ENCODE measurements at places on chromosomes 16 and 17.

DNA sequence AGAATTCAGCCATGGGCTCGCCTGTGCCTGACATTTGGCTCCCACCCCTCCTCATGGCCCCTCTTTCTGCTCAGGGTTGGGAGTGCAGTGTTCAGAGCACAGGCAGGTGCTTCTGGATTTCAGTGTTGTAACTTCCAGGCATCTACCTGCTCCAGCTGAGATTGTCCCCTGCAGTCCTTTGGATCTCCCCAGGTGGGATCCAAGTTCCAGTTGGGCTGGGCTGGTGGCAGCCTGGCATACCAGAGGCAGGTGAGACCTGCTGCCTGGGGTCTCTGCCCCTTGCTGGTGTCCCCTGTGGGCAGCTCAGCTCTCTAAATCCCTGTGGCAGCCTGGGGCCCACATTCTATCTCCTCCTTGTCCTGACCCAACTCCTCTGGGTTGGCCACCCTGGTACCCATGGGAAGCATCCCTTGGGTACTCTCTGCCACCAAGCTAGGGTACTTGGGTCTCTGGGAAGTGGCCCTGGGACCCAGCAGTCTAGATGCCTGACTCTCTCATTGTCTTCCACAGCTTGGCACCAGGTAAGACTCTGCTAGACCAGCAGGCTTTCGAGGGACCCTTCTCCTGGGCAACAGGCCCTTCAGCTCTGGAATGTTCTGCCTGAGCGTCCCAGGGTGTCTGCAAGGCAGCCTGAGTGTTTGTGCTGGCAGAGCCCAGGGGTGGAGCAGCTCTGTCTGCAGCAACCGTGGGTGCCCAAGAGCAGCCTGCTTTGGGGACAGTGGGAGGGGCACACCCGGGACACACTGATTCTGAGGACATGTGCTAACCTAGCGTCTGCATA is 42.5 kb downstream of the DNAH17 start:
- no peak for DNase-seq

DNA sequence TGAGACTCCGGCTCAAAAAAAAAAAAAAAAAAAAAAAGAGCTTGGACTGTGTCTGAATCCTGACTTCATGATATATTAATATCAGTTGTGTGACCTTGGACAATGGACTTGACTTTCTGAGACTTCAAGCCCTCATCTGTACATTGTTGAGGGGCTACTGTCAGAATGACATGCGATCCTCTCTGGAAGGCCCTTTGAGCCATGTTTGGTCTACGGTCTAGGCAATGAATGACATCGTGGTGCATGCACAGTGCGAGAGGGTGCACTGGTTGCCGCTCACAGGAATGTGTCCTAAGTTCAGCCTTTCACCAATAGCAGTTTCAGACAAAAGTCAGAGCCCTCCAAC is 43.0 kb upstream of the ZNF629 start:
- no peak for DNase-seq

- no peak for DNase-seq
Measured at GRCh38 chr17:6557040-6557438, 684 bp upstream of the PITPNM3 start.

DNA sequence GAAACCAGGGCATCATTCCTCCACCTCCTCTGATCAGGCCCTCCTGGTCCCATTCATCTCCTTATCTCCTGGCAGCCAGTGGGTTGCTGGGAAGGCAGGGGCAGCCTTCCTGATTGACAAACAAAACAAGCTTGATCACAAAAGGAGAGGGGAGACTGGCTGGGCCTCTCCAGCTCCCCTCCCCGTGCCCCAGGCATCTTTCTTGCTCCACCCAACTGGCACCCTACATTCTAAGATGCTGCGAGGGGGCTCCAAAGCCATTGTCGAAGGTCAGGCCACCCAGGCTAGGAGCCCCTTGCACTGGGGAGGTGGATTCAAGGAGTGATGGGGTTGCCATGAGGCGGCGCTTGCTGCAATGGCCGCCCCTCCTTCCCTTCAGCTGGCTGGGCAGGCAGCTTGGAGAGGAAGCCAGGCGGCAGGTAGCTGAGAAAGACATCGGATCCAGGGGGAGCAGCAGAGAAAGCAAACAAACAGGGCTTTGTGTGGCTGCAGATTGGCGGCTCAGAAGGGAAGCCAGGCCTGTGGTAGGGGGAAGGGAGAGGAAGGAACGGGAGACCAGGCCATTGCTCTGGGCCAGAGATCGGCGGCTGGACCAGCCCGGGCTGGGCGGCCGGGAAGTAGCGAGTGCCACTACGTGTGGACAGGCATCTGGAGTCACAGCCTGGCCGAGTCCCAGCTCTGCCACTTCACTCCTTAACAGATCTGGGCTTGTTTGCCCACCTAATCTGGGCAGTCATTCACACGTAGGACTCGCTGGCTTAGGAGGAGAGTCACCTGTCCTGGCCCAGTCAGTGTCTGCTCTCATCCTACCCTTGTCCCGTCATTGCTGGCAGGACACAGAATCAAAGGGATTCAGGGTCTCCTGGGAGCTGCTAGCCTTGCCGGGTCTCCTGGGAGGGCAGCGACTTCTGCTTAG is 12.3 kb downstream of the RAI1 start:
- DNase-seq = no peak

GRCh38 chr17:43528319-43528987 is 17.7 kb downstream of the ETV4 start:
- no peak for DNase-seq

GRCh38 chr16:87333101-87333500 is 15.9 kb upstream of the C16orf95 start:
- no peak for DNase-seq

- no peak for DNase-seq
Measured at GRCh38 chr16:72739577-72739976, 308.4 kb downstream of the ZFHX3 start.

DNA sequence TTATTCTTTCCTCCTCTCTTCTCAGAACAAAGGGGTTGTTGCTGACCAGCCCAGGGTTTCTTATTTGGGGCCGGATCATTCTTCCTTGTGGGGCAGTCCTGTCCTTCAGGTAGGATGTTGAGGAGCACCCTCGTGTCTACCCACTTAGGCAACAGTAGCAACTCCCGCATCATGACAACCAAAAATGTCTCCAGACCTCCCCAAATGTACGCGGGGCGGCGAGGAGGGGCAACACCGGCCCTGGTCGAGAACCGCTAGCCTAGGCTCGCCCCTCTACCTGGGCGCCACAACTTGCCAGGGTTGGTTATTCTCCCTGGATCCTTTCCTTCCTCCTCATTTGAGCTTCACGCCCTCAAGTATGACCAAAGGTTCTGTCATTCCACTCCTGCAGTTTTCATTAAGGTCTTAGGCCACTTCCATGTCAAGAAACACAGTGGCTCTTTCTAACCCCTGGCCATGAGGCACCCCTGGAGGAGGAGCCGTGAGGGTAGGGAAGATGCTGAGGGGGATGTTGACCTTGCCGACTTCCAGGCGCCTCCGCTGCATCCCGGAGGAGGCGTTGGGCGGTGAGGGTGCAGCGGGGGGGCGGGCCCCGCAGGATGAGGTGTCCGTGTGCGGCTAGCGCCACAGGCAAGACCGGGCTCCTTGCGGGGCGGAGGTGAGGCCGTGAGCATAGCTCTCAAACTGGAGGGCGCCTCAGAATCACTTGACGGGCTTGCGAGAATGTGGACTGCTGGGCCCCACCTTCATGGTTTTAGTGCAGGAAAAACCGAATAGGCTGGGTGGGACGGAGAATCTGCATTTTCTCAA is 712 bp upstream of the SPECC1 start:
- DNase-seq = no peak

DNA sequence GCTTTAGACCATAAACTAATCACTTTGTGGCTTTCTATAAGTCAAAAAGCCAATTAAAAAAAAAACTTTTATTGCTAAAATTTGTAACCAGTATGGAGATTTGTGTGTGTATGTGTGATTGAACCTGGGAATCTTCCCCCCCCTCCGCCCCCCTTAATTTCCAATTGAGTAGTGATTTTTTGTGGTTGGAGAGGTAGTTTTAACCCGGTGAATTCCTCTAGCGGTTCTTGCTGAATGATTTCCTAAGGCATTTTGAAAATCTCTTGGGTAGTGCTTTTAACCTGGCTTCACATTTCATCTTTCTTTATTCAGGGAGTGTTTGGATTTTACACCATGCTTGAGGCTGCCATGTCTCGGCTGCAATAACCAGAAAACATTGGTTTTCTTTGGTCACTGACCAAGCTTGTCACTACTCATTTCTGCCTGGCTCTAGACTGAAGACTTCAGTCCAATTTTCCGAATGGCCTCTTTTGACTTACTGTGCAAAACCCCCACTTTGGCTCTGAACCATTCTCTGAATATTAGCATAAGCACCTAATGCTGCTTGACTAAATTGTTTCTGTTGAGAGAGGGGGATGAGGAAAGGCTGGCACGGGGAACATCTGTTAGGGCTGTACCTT is 35.6 kb downstream of the PRKCA start:
- DNase-seq = no peak

DNA sequence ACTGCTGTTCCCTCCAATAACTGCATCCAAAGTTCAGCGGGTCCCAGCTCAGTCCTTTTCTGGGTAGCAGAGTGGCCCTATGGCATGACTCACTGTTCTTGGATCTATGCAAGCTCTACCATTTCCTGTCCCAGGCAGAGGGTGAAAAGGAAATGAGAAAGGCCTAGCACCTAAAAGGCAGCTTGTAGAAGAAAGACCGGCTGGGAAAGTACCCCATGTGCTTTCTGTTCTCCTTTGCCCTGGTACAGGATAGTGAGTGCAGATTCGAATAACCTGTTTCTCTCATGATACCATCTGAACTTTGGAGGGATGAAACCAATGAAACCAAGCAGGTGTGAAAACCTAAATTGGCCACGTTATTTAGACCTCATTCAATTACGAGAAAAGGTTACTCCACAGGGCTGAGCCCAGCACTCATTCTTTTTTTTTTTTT is 12.7 kb upstream of the HASPIN start:
- peak; percentile 58 for DNase-seq

- DNase-seq = no peak
Measured at GRCh38 chr16:67544844-67545664, 16.4 kb downstream of the RIPOR1 start.

GRCh38 chr17:47704116-47704515 is 10.2 kb downstream of the TBKBP1 start:
- DNase-seq = no peak

- DNase-seq = no peak
Measured at GRCh38 chr17:50039058-50039457, 16.9 kb upstream of the ITGA3 start.
